ENCODE measurements at places on chromosomes 4 and X. TPM values are rescaled to one million over a fixed set of nuclear protein-coding genes. Genes with fewer than 3 reads are reported as not detected.

The RTL9 gene
- total RNA-seq, result 0.08 TPM

The CPLX1 gene
- 0.44 TPM for total RNA-seq

The SASH3 gene
- not detected for total RNA-seq

The QRFPR gene
- total RNA-seq, result not detected

The ITIH6 gene
- not detected for total RNA-seq

The TGIF2LX gene
- not detected for total RNA-seq

The CPE gene
- total RNA-seq, result 1.9 TPM

The NAT8L gene
- 10.0 TPM for total RNA-seq

The DMRTC1 gene
- total RNA-seq, result not detected

The CPZ gene
- not detected for total RNA-seq

The PDE5A gene
- 0.43 TPM for total RNA-seq

The SLC25A53 gene
- total RNA-seq, result 3.4 TPM

The HMGB3 gene
- 132 TPM for total RNA-seq

The HOPX gene
- not detected for total RNA-seq

The ZNF674 gene
- total RNA-seq, result 4.4 TPM

The ARHGAP24 gene
- total RNA-seq, result 5.7 TPM
